ENCODE measurements at places on chromosomes 12 and 14. TPM values are rescaled to one million over a fixed set of nuclear protein-coding genes. Genes with fewer than 3 reads are reported as not detected.

GRCh38 chr12:11408096-11408495, 12.7 kb upstream of the PRB2 start:
- DNase-seq, result no peak

Gene TFCP2
- total RNA-seq, result 18.3 TPM

GRCh38 chr12:116524964-116525379, 34.2 kb upstream of the MAP1LC3B2 start:
- peak; percentile 64 for DNase-seq

DNA sequence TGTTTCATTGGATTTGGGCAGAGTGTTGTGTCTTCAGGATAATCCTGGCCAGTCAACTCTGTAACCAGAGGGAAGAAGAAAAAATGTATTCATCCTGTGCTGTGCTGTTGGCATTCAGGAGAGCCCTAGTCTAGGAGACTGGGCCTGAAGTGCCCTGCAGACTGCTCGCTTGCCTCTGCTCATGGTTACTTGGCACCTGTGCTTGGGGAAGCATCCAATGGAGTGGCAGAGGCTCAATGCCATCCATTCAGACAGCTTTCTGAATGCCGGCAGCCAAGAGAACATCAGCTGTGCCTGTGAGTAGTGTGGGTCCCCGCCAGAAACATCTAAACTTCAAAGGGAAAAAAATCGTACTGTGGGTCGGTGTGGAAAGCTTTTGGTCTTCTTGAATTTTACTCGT, 124.2 kb downstream of the SRGAP1 start:
- DNase-seq, result peak; percentile 77

GRCh38 chr14:99035268-99035667, 236.7 kb downstream of the BCL11B start:
- peak; percentile 89 for DNase-seq

DNA sequence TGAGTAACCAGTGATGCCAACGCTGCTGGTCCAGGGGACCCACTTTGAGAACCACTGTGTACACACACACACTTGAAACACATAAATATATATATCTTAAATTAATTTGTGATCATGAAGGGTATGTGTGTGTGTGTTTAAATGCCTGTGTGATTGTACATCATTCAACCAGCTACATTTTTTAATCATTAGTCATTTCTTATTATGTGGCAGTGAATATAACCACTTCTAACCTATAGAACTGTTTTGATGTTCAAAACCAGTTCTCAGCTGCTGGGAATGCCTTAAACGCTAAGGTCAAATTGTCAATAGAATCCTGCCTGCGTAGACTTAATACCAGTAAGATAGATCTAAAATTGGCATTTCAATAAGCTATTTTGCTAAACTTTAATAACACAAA, 330.0 kb downstream of the SYT1 start:
- no peak for DNase-seq

GRCh38 chr14:59268858-59269257, 80.4 kb downstream of the DAAM1 start:
- DNase-seq, result no peak

DNA sequence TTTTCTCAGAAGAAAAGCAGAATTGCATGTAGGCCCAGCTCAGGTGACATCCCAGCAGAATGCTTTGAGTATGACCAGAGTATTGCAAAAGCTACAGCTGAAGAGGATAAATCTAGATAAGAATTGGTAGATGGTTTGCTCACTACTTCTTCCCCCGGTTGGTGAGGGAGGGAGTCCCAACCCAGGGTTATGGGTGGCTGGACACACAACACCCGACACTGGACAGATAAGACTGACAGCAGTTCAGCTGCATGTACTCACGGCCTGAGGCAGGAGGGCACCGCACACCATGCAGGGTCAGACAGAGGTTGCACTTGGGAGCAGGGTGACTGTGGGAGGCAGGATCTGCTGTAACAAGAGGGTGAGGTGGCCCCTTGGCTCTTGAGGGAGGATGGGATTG, 1.7 kb upstream of the CLEC4C start:
- DNase-seq, result no peak

DNA sequence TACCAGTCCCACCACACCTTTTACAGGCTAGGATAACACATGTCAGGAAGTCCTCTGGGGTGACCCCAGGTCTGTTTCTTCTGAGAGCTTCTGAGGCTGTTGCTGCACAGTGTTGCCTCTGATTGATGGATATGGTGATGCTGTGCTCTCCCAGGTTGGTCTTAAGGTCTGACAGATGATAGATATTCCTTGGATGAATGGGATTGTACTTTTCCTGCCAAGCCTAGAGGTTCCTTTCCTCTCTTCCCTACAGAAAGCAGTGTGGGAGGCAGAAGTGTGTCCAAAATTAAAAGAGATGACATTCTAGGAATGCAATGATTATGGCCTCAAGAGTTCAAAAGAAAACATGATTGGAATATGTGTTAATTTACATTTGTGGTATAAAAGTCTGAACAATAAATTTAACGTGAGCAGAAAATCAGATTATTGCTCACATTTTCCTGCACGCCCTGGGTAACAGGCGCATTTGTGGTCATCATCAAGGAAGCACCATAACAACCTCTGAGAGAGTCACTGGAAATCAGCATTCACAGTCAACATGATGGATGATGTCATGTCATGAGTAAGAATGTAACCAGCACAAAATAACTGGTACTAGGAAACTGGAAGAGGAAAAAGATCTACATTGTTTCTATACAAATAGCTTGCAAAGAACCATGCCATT, 73.7 kb downstream of the BBS10 start:
- DNase-seq, result no peak

DNA sequence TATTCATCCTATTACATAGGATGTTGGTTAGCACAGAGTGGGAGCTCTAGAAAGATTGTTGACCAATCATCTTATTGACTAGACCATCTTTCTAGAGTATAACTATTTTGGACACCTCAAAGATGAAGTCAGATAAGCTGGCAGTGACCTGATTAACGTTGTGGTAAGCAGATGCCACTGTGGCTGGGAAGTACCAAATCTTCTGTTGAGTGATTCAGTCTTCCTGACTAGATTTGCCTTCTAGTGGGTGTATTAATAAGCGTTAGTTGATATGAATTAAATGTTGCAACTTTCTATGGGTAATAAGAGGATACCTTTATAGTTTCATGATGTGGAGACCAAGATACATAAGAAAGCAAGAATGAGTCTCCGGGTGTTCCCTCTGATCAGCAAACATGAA, 51.2 kb upstream of the HELB start:
- no peak for DNase-seq

Gene MYF5
- 31.1 TPM for total RNA-seq

DNA sequence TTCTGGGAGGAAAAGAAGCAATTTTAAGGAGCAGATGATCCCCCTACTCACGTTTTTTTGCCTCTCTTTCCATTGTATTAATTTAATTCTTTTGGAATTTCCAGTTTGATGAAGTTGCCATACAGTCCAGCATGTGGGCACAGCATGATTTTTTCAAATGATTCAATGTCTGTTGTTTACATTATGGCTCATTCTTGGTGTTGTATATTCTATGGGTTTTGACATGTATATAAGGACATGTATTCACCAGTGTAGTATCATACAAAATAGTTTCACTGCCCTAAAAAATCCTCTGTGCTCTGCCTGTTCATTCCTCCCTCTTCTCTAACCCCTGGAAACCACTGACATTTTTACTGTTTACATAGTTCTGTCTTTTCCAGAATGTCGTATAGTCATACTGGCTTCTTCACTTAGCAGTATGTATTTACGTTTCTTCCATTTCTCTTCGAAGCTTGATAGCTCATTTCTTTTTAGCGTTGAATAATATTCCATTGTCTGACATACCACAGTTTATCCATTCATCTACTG, 13.3 kb upstream of the KLHDC2 start:
- DNase-seq, result no peak

- peak; percentile 60 for DNase-seq
Measured at GRCh38 chr14:103512701-103513611, 9.7 kb downstream of the CKB start.

Data from muscle of leg (tissue), 16 donors.